Stimulated activated memory B cell treated with anti-CD40 and anti-IgM and Interleukin-4, amounts not matched to agents 10 μg/mL and 1 μg/mL and 100 μg/mL, for 72 hours (primary cell): ENCODE measurements at places on chromosomes 7 and 10.

- ATAC-seq = peak; percentile 39
These were observed 77.0 kb upstream of the NMT2 start for GRCh38 chr10:15245530-15245929.

DNA sequence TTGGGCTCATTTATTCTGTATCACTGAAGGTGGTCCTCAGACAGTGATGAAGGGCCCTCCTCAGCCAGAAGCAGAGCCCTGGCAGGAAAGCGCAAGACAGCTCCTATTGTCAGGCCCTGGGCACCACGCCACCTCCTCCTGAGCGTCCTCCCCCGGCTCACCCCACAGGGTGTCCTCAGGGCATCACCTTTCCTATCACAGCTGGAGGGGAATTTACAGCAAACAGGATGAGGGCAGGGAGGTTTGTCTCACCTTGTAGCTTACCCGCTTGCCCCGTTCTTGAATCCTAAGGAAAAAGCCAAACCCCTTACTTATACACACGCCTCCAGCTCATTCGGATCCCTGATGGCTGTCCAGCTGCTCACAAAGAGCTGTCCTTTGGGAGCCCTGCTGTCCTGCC, 50.2 kb upstream of the LANCL2 start:
- ATAC-seq = no peak

- no peak for ATAC-seq
These were observed 169.1 kb upstream of the MEOX2 start for GRCh38 chr7:15855525-15856109.

- no peak for ATAC-seq
These were observed 71.7 kb downstream of the NOD1 start for GRCh38 chr7:30406664-30407425.
